ENCODE measurements at places on chromosomes 7 and 10. TPM values are rescaled to one million over a fixed set of nuclear protein-coding genes. Genes with fewer than 3 reads are reported as not detected.

Gene RSPH10B
- 0.91 TPM for polyA plus RNA-seq

- no peak for DNase-seq
Measured at GRCh38 chr10:33547976-33548375, 213.5 kb upstream of the NRP1 start.

Gene MALSU1
- polyA plus RNA-seq, result 46.8 TPM

DNA sequence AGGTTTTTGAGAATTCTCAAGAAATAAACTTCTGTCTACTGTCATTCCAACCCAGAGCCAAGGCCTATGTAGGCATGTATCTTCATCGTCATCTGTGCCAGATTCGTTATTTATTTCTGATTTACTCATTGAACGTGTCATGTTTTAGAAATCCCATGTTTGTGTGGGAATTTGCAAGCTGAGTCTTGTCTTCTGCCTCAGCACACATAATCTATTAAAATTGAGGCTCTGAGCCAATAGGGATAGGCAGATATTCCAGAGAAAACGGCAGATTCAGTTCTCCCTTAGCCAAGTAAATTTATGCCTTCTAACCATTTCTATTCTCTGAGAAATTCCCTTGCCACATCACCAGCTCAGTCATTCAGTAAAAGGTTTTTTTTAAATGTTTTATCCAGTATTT, 444.6 kb downstream of the REEP3 start:
- DNase-seq, result no peak

- no peak for DNase-seq
Measured at GRCh38 chr10:11212288-11213085, 194.8 kb downstream of the CELF2 start.

- no peak for DNase-seq
Measured at GRCh38 chr7:127809261-127809702, 157.3 kb downstream of the SND1 start.

- no peak for DNase-seq
Measured at GRCh38 chr10:10782603-10783002, 235.1 kb upstream of the CELF2 start.

- no peak for DNase-seq
Measured at GRCh38 chr7:151833691-151834090, 43.2 kb downstream of the PRKAG2 start.

Gene TFR2
- 0.43 TPM for polyA plus RNA-seq

Gene C10orf105
- polyA plus RNA-seq, result 0.04 TPM

Gene CLDN4
- polyA plus RNA-seq, result 76.4 TPM

DNA sequence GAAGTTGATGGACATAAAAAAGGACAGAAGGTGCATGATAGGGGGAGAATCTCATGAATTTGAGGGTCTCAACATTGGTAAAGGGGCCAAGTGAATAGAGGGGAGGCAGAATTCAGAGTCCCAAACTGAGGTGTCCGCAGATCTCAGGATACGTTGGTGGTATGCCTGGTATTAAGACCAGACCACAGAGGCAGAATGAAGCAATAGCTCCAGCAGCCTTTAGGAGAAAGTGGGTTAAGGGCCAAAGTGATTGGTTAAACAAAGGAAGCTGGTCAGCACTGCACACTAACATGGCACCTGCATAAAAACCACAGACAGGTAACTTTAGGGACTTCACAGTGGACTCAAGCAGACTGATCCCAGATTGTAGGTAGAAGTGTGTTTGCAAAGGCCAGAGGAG, 37.5 kb downstream of the MEST start:
- DNase-seq, result no peak

DNA sequence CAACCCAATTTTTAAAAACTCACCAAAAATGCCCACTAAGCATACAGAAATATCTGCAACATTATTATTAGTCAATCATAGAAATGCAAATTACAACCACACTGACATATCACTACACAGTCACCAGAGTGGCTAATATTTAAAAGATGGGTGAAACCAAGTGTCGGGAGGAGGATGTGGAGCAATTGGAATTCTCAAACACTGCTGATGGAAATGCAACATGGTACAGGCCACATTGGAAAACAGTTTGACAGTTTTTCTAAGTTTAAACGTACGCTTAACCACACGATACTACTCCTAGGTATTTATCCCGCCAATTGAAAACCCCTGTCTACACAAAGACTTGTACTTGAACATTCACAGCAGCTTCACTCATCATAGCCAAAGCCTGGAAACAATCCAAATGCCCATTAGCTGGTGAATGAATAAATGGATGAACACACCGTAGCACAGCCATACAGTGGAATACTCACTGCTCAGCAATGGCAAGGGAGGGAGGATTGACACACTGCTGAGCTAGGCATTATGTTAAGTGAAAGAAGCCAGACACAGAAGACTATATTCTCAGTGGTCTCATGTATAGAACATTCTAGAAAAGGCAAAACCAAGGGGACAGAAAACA, 16.3 kb downstream of the GCK start:
- DNase-seq, result no peak

DNA sequence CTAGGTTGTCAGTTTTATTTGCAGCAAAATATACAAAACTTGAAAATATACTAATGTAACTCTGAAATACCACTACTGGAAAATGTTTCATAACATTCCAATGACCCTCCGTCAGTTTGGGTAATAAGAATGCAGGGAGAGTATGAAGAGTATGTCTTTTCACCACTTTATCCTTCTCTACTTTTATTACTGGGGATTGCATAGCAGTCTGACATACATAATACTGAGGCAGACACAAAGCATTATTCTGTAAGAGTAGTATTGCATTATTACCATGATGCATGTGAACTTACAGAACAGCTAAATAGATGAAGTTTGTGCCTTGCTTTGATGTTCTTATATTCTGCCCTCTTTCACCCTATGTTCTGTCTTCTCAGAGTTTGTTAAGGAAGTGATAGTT, 151.8 kb upstream of the TPK1 start:
- DNase-seq, result no peak

DNA sequence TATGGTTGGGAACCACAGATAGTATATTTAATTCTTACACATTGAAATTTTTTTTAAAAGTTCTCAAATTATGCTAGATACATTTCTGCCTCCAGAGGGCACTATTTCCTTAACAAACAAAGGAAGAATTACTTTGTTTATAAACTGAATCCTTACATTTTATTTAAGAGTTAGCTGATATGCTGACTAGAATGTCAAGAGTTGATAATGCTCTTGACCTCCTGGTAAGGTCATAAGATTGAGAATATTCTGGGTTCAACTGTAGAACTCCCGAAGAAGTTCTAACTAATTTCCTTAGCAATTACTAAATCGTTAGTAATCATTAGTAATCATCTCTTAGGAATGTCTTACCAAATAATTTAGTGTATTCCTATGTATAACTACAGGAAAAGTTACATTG, 95.3 kb upstream of the CYP26C1 start:
- DNase-seq, result peak; percentile 52

DNA sequence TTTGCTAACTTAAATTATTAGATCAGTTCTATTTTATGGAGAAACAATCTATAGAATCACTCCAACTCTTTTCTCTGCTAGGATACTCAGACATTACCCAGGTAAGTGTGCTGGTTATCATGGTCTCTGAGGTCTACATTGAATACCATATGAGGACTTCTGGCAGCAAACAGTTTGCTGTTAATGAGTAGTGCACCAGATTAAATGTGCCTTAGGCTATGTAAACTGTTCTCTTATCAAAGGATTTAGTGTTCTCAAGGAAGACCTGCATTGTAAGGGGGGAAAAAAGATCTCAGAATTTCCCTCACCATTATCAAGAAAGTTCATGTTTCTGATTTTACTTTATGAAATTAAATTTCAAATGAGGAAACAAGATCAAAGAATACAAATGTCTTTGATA, 107.5 kb downstream of the ITGB8 start:
- no peak for DNase-seq

DNA sequence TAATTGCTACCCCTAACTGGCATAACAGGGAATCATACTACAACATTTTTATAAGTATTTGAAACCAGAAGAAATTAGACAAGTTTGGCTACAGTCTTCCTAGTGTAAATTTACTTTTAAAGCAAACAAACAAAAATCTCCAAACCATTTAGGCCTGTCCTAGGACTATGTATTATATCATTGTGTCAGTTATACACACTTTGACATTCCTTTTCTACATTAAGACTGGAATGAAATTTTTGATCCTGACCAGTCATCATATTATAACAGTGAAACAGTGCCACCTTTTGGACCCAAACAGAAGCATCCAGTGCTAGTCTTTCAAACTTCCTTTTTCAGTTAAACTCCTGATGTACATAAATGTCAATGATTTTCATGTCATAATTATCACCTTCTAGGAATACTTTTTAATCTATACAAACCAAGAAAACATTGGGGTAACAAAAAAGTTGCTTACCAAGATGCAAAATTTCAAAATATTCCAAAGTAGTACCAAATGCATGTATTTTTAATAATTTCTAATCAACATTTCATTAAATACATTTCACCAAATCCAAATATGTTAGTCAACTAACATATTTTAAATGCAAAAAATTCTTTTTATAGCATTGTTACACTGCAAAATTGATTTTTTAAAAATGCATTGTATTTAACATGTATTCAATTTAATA, 75.7 kb downstream of the IMMP2L start:
- DNase-seq, result peak; percentile 55

- no peak for DNase-seq
Measured at GRCh38 chr10:34791228-34791627, 23.9 kb downstream of the PARD3 start.

GRCh38 chr10:38043516-38043915, 33.0 kb downstream of the ZNF33A start:
- DNase-seq, result no peak

DNA sequence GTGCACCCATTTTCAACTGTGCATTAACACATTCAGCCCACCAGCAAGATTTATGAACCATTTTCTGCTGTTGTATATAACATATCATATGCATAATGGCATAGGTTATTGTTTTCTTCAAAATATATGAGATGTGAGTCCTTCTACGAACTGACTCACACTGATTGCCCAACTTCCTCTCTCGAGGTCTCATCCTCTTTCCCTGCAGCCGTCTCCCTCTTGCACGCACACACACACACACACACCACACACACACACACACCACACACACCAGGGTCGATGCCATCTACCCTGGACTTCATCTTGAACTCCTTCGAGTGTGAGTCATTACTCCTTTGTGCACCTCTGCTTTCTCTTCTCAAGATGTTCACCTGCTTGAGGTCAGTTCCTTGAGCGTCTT, 36.7 kb downstream of the EGFR start:
- no peak for DNase-seq

Gene SPRN
- 3.5 TPM for polyA plus RNA-seq

DNA sequence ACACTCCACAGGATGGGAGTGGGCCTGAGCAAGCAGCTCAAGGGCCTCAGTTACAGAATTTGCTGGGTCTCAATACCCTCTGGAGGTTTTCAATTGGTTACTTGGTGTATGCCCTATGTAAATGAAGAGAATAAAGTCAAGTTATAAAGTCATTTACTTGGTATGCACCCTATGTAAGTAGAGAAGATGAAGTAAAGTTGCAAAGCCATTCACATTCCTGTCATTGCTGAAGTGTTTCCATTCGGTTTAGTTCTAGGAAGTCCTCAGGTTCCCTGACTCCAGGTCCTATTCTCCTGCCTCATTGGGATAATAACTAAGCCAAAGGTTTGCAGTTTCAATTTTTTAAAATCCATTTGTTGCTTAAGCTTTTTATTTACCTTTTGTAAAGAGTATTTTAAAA, 272.6 kb upstream of the NPSR1 start:
- DNase-seq, result no peak

- no peak for DNase-seq
Measured at GRCh38 chr7:43553999-43554398, 28.9 kb upstream of the STK17A start.

DNA sequence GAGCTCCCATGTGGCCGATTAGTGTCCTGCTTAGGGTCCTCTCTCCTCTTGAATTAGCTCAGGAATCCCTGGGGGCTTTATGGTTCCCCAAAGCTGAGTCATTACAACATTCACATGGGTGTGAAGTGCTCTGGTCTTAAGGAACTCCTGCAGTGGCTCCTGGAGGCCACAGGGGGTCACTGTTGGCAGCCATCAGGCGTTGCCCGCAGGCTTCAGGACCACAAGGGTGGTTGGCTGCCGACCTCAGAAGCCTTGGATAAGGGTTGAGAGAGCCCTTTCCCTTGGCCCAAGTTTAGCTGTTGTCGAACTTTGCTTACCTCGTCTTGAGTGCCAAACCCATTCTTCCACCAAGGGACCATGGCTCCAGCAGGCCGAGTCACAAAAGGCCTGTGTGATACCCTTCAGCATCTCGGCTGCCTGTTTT, 61.7 kb downstream of the SH2D4B start:
- DNase-seq, result peak; percentile 53

Gene TBC1D12
- 21.1 TPM for polyA plus RNA-seq

Gene CYP3A7
- 1.1 TPM for polyA plus RNA-seq

Data from right renal cortex interstitium (tissue), 3 donors.